Activated T-helper 17 cell treated with anti-CD3 and anti-CD28 coated beads, Interleukin-2, amount 50 U/mL, for 72 hours (primary cell): ENCODE measurements at places on chromosomes 2 and 18. TPM values are rescaled to one million over a fixed set of nuclear protein-coding genes. Genes with fewer than 3 reads are reported as not detected.

LGALSL gene
- total RNA-seq = 2.2 TPM

DNA sequence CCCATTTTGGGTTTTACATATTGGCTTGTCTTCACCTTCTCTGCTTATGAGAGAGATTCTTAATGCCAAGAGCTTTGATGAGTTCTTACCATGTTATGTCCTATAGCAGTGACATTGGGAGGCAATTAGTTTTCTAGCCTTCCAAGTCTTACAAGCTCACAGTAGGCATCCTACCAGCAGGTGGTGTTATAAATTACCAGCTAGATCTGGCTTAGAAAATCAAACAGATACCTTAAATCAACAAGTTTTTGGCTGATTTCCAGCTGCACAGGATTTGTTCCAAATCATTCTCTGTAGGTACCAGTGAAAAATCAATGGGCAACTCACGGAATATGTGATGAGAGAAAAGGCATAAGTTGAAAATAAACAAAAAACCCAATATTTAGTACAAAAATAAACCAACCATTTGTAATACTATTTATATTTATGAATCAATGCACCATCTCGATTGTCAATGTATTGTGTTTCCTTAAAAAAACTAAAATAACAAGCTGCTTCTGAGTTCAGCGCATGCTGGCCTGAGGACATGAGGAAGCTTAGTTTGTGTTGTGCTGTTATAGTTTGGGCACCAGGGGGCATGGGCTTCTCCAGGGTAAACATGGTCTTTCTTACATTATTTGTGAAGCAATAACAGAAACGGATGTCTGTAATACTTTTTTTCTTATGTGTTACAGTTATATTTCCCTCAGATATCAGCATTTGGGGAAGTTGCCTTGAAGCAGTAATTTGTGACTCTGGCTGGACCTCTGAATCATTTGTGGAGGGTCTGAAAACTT is 34.1 kb upstream of the NXPH2 start:
- no peak for ATAC-seq

RAX gene
- total RNA-seq = 0.24 TPM

- no peak for ATAC-seq
These were observed 81.5 kb upstream of the SMAD2 start for GRCh38 chr18:48011926-48012465.

DNA sequence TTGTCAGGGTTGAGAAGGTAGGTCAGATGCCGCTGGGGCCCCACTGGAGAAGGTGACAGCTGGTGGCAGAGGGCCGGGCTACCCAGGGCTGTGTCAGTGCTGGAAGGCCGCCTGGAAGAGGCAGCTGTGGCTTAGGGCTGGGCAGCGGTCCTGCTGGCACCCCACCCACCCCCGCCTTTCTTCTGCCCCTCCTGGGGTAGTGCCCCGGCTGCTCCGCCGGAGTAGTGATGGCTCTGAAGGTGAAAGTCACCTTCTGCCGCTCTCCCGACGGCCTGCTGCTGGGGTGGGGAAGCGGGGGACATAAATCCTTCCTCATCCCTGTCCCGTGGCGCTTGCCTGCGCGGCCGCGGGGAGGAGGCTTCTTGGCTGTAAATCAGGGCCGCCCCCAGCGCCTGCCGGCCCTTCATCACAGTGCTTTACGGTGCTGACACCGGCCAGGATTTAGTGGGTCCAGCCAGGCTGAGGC is 332.2 kb downstream of the DYSF start:
- no peak for ATAC-seq

L3MBTL4 gene
- total RNA-seq = not detected

DNA sequence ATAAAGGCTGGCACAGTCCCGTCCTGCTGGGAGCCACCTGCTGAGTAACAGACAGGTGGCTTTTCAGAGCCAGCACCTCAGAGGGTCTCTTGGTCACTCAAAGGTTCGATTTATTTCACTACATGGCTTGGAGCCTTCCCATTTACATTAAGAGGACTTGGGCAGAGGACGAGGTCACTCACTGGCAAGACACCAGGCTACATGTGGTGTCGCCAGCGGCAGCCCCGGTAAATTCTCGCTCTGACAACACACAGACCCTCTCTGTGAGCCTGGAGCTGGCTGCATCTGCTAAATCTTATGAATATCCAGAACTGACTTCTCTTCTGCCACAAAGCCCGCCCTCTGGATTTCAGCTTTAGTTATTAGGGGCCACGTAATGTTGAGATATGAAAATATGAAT is 254.7 kb downstream of the VAPA start:
- ATAC-seq = no peak

PARD6G gene
- total RNA-seq = 0.98 TPM

DNA sequence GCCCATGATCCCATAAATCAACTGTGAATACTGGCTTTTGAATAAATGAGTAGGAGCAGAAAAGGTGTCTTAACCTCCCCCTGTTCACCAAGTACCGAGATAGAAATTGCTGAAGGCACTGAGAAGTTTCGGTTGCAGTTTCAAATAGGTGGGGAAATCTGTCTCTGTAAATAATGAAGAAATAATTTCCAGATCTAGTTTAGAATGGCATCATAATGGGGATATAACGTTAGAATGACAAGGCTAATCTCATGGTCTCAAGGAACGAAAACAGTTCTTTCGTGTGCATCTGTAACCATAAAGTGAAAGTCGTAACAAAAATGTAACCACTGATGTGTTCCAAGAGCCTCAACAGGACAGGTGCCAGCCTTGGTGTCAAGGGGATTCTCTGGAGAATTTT is 49.9 kb upstream of the TMEM18 start:
- ATAC-seq = peak; percentile 31

DNA sequence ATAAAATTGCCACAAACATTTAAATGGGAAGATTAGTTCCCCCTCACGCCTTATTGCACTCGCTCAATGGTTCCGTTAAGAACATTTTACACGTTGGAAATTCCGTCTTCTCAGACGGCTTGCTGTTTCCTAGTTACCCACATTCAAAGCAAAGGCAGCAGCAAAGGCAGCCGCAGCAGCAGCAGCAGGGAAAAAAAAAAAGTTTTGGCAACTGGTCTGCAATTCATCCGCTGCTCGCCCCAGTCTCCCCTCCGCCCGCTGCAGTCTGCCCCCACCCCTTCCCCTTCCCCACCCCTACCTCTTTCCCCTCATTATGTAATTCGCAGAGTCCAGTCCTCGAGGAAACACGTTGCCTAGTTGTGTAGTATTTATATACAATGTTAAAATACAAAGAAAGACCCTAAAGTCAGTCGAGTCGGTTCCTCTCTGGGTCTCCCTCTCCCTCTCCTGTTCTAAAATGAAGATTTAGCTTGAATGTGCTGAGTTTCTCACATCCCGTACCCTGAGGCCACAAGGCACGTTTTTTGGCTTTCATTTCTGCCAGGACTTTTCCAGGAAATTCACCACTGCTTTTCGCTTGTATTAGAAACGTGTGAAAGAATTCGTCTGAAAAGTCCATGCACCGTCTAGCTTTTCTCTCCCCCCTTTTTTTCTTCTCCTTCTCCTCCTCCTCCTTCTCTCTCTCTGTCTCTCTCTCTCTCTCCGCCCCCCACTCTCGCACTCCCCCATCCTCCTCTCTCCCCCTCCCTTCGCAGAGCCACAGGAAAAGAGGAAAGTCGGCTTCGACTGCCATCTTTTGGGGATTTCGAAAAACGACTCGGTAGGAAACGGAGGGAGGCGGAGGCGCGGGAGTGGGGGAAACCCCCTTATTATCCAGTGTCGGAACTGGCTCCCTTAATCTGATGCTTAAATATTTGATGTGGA is 140.0 kb downstream of the MEIS1 start:
- ATAC-seq = no peak

LYG1 gene
- total RNA-seq = 1.3 TPM

- ATAC-seq = no peak
These were observed 374.1 kb downstream of the LRATD1 start for GRCh38 chr2:15006667-15007066.

GRCh38 chr2:205889114-205889513 is 196.9 kb downstream of the INO80D start:
- ATAC-seq = no peak

SERPINE2 gene
- total RNA-seq = 25.4 TPM

DNA sequence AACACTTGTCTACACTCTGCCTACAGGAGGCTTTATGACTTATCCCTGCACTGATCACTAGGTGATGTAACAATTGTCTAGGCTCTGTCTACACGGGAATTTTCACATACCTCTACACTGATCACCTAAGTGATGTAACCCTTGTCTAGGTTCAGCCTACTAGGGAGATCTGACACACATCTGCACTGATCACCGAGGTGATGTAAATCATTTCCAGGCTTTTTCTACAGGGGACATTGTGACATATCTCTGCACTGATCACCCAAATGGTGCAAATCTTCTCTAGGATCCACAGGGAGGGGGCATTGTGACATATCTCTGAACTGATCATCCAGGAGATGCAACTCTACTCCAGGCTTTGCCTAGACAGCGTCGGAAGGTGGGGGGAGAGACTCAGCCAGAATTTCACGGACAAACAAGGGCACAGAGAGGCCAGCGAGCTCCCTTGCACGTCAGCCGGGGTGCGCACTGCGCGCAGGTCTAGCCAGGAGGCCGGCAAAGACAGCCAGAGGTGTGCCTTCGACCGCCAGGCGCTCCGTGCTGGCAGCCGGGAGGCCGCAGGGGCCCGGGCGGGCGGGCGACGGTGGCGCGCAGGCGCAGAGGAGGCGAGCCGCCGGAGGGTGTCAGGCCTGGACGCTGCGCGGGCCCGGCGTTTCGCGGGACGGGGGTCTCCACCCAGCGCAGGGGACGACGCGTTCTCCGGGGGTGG is 46.9 kb upstream of the USP14 start:
- peak; percentile 27 for ATAC-seq

DNA sequence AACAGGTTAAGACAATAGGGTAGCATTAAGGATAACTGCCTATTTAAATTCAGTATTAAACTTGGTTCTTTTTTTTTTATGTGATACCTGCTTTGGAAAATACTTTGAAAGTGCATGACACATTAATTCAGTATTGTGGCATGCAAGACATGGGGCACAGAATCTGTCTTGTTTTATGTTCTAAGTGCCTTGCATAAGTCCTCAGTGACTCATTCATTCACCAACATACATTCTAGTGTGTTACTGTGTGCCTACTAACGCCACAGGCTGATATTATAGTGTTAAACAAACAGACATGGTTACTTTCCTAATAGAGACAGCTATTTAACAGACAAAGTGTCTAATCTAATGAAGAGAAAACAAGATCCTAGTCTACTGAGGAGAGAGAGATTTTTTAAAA is 91.7 kb downstream of the GCA start:
- ATAC-seq = no peak

GRCh38 chr2:223053484-223054192 is 1.6 kb downstream of the KCNE4 start:
- no peak for ATAC-seq

MCFD2 gene
- total RNA-seq = 63.1 TPM

DNA sequence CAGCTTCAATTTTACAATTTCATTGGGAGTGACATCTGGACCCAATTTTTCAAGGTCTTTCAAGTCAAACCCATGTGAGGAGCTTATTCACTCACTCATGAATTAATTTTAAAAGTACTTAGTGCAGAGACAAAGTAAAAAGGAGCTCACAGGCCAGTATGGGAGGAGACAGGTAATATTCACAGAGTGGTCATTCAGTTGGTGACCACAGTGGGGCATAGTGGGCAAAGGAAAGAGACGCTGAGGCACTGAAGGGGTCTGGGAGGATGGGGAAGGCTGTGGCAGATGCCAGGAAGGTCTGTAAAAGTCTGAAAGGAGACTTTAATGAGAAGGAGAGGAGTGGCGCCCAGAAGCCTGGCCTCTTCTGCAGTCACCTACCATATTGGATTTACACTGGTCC is 76.0 kb downstream of the CD8B2 start:
- ATAC-seq = no peak

CHN1 gene
- 8.8 TPM for total RNA-seq

DNA sequence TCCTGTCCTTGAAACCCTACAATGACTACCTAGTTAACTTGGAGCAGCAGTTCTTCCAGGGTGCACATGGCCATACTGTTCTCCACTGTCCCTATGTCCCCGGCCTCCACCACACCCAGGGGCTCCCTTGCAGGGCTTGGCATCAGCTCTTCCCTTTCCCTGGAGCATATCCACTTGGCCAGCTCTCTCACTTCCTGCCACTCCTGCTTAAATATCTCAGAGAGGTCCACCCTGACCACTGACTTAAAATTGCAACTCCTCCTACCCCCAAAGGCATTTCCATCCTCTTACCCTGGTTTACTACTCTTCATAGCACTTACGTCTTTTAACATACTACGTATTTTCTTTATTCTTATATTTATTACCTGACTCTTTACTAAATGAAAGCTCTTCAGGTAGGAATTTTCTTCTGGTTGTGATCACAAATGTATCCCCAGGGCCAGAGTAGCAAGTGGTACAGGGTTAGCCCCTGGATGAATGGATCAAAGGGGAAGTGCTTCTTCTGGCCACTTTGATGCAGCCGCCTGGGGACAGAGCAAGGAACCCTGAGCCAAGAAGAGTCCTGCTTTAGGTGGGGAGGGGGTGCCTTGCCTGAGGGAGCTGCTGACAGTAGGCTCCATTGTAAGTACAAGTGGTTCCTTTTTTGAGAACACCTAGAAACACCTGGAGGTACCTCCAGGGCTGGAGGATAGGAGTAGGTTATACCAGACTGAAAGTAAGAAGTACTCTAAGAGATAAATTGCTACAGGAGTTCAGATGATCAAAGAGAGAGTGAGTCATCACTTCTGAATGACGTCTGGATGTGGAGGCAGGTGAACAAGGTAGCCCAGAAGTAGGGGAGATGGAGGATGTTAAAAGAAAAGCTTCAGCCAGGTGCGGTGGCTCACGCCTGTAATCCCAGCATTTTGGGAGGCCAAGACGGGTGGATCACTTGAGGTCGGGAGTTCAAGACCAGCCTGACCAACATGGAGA is 82.2 kb downstream of the SOCS6 start:
- no peak for ATAC-seq

- ATAC-seq = no peak
These were observed 4.5 kb downstream of the KIF3C start for GRCh38 chr2:25977768-25978167.

DNA sequence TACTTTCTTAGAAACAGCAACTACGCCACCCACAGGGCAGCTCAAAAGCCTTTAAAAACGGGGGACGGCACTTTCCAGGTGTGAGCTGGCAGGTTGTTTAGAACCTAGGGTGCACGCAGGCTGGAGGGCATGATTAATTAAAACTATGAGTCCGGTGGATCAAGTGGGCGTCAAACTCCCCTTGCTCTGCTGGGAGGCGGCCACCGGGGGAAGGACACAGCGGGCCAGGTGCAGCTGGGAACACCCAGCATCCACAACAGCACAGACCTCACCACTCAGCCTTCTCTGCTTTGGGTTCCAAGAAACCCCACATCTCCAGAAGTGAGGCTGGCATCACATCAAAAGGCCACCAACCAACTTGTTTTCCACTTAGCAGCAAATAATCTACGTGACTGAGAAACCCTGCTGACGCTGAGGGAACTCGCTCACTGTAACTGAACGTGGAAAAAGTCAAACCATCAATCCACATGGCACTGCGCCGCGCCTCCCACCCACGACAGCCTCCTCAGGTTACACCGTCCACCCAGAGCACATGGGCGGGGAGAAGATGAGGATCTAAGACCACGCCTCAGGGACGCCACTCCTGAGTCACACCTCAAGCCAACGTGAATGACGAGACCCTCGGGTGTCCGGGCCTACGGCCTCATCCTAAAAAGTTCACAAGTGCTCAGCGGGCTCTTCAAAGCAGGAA is 118.2 kb downstream of the ZNF516 start:
- ATAC-seq = peak; percentile 70
